ENCODE measurements at places on chromosomes 4 and X. TPM values are rescaled to one million over a fixed set of nuclear protein-coding genes. Genes with fewer than 3 reads are reported as not detected.

GRCh38 chrX:33156152-33156726, 55.1 kb downstream of the DMD start:
- no peak for DNase-seq

DNA sequence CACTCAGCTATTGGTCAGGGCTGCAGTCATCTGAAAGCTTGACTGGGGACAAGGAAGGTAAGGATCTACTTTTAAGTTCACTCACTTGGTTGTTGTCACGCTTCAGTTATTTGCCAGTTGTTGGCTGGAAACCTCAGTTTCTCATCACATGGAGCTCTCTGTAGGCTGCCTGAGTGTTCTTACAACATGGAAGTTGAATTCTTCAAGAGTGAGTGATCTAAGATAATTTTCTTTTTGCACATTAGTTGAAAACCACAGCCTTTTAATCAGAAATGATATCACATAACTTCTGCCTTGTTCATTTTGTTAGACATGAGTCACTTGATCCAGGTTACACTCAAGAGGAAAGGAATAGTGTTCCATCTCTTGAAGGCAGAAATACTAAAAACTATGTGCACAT, 552.7 kb downstream of the RAPGEF2 start:
- DNase-seq: no peak

- DNase-seq: no peak
These were observed 29.9 kb downstream of the VCX2 start for GRCh38 chrX:8140986-8141744.

DNA sequence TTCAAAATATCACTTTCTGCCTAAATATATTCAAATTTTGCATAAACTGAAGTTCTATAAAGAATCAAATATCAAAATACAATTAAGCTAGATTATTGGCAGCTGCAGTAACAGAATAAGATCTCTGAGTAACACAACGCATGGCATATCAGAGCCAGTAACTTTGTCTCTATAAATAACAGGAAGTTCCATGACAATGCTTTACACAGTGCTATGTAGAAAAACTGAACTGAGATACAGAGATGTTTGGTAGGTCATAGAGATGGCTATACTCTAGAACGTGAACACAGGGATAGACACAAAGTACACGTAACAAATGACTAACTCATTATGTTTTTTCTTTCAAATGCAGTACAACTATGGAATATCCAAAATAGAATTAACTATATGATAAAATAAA, 18.2 kb downstream of the UBE2D3 start:
- no peak for DNase-seq

The SSX3 gene
- total RNA-seq: not detected

The H2BW2 gene
- total RNA-seq: not detected

The RAB33A gene
- 30.7 TPM for total RNA-seq

DNA sequence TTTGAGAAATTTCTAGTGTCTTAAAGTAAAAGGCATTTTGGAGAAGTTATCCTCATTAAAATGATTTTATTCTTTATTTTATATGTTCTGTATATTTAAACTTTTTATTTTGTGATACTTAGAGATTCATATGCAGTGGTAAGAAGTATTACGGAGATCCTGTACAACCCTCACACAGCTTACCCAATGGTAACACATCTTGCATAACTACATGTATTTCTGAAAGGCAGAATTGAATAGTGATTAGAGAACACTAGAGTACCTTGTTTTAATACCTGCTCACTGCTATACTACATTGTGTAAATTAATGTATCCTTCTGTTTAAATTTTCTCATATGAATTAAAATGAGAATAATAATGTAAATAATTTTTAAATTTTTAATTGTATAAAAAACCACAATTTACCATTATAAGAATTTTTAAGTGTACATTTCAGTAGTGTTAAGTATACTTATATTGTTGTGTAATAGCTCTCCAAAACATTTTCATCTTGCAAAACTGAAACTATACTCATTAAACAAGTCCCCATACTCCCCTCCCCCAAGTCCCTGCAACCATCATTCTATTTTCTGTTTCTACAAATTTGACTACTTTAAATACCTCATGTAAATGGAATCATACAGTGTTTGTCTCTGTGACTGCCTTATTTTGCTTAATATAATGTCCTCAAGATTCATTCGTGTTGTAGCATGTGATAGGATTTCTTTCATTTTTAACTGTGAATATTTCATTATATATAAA, 45.4 kb downstream of the INTS12 start:
- no peak for DNase-seq

DNA sequence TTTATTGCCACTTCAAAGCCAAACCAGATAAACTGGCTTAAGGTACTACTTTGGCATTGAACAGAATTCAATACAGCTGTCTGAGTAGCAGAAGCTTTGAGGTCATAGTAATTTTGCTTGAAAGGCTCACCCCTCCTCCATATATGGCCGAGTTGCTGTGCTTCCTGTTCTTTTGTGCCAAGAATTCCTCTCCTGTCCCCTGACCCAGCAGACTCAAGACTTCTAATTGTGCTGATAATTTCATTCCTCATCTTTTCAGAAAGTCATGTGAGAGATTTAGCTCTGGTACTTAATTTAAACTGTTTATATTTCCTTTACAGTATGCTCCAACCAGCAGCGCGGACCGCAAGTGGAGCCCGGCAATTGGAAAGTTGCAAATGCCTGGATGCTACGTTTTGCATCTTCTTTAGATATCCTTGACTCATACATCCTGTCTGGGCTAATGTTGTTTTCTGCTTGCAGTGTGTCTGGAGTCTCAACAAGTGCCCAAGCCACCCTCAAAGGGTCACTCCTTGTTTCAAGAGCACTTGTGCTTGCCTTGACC, 373.4 kb downstream of the PDGFC start:
- DNase-seq: no peak

DNA sequence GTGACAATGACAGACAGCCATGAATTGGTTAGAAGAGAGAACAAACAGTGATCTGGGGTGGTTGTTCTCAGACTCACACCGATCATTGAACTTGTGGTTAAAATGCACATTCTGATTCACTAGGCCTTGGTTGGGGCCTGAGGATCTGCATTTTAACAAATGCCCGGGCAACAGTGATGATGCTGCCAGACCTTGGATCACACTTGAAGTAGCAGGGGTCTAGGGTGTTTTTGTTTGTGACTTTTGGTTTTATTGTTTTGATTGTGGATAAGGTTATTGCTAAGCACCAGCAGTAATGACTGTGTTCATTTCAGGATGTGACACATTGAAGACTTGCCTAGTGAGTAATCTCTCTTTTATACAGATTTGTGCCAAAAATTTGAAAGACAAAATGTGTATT, 36.5 kb downstream of the TXLNG start:
- DNase-seq: no peak

- no peak for DNase-seq
These were observed 53.3 kb downstream of the CAMK2D start for GRCh38 chr4:113708250-113708649.

Data from activated naive CD8-positive, alpha-beta T cell treated with anti-CD3 and anti-CD28 coated beads, Interleukin-2, amount 10 ng/mL, durations not matched to agents 7 days and 5 days (primary cell).